ENCODE measurements at places on chromosomes 5 and 9.

GRCh38 chr5:13865312-13865711 lies 79.2 kb downstream of the DNAH5 start:
- DNase-seq = no peak

DNA sequence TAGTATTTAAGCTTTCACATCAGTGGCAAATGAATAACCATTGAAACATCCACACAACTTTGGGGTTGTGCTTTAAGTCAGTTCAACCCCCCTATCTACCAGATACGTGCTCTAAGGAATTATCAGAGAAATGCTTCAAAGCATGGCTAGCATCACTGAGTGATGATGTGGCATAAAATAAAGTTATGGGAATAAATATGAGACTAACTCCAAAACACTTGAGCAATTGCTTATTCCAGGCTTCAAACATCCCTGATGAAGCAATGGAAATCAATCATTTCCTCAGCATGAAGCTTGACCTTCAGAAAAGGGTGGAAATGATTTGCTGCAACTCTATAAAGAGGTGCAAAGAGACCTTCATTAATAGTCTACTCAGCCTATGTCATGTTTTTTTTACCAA lies 292.0 kb upstream of the SMC2 start:
- no peak for DNase-seq

- no peak for DNase-seq
Observed at GRCh38 chr9:1994180-1994579, 21.0 kb upstream of the SMARCA2 start.

DNA sequence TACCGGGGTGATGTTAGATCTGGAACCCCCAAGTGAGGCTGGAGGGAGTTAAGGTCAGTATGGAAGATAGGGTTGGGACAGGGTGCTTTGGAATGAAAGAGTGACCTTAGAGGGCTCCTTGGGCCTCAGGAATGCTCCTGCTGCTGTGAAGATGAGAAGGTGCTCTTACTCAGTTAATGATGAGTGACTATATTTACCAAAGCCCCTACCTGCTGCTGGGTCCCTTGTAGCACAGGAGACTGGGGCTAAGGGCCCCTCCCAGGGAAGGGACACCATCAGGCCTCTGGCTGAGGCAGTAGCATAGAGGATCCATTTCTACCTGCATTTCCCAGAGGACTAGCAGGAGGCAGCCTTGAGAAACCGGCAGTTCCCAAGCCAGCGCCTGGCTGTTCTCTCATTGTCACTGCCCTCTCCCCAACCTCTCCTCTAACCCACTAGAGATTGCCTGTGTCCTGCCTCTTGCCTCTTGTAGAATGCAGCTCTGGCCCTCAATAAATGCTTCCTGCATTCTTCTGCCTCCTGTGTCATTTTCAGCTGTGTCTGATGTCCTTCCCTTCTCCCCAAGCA lies 2.3 kb upstream of the MYOZ3 start:
- no peak for DNase-seq

GRCh38 chr5:75712091-75712490 lies 5.1 kb downstream of the POC5 start:
- DNase-seq = no peak

DNA sequence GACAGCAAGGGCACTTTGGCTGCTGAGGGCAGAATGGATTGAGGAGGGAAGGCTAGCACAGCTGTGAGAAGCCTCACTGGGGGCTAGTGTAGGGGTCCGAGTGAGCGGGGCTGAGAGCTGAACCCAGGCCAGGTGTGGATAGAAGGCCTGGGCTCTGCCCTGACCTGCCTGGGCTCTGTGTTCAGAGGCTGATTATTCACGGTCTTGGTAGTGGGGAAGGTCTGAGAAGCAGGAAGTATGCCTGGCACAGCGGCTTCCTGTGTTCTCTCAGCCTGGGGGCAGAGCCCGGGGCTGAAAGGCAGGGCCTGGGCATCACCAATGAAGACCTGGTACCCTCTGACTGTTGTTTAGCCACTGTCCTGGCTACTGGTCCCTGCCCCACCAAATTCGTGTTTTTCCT lies 136.4 kb upstream of the TBC1D2 start:
- DNase-seq = no peak

DNA sequence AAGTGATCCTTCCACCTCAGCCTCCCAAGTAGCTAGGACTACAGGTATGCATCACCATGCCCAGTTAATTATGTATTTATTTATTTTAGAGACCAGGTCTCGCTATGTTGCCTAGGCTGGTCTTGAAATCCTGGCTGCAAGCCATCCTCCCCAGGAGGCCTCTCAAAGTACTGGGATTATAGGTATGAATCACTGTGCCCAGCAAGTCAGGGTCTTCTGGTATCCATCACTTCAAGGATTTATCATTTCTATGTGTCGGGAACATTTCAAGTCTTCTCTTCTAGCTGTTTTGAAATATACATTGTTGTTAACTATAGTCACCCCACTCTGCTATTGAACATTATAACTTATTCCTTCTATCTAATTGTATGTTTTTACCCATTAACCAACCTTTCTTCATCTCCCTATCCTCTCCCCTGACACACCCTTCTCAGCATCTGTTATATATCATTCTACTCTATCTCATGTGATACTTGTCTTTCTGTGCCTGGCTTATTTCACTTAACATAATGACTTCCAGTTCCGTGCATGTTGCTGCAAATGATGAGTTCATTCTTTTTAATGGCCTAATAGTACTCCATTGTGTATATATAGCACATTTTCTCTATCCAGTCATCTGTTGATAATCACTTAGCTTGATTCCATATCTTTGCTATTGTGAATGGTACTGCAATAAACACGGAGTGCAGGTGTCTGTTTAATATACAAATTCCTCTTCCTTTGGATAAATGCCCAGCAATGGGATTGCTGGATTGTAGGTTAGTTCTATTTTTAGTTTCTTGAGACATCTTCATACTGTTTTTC lies 26.4 kb downstream of the UTP15 start:
- no peak for DNase-seq

DNA sequence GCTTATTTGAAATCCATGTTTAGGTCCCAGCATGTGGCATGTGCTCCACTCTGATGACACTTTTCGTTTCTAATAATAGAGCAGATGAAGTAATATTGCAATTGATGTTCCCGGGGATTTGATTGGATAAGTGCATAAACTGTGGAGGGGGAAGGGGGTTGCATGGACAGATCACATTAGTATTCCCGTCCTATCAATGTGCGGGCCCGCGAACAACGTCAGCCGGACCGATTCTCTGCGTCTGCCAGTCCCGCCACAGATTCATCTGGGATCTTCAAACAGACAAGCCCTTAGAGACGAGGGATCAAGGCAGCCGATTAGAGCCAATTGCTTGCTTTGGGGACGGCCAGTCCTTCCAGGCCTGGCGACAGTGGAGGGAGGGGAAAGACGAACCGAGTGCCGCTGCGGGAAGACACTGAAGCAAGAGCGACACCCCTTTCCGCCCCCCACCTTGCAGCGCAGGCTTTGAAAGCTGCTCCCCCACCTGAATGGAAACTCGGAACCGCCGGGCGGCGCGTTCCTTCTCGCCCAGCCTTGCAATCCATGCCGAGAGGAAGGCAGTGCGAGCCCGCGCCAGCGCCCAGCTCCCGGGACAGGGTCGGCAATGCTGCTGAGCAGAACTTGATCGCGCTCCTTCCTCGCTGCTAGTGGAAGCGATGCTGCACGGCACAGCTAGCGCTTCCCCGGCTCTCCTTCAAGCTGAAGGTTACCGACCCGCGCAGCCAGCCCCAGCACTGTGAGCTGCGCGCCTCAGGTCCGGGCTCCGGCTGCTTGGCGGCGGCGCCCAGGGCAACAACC lies at the start of gene RGS7BP:
Gene RGS7BP, plus strand, starts transcription at position 247 of the 798 bp plus-strand sequence. CDS start 610 bp downstream, outside the sequence.
- no peak for DNase-seq

All from esophagus squamous epithelium (tissue), 5 donors.